T-cell (primary cell): ENCODE measurements at places on chromosomes 7 and 10.
A peak's percentile ranks its signal among the peaks of the same experiment; 100 is the strongest.

DNA sequence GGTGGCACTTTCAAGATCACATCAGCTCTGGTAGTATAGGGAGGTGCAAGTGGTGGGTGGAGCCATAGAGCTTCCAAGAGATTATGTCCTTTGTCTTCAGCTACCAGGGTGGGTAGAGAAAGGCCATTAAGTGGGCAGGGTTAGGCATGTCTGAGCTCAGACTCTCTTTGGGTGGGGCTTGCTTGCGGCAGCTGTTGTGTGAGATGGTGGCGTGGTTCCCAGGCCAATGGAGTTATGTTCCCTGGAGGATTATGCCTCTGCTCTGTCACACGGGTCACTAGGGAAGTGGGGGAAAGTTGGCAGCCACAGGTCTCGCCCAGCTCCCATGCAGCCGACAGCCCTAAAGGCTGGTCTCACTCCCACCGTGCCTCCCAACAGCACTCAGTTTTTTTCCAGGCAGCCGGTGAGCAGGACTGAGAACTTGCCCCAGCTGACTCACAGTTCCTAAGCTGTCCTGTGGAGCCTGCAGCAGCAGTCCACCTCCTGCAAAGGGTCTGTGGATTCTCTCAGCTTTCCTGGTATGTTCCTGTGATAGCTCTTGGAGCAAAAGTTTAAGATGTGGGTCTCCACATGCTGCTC is 459.0 kb downstream of the SH2D4B start:
- no peak for DNase-seq

- DNase-seq, result no peak
Measured at GRCh38 chr10:86779220-86780017, 23.0 kb downstream of the BMPR1A start.

- DNase-seq, result no peak
Measured at GRCh38 chr7:87874066-87874465, 2.1 kb downstream of the SLC25A40 start.

DNA sequence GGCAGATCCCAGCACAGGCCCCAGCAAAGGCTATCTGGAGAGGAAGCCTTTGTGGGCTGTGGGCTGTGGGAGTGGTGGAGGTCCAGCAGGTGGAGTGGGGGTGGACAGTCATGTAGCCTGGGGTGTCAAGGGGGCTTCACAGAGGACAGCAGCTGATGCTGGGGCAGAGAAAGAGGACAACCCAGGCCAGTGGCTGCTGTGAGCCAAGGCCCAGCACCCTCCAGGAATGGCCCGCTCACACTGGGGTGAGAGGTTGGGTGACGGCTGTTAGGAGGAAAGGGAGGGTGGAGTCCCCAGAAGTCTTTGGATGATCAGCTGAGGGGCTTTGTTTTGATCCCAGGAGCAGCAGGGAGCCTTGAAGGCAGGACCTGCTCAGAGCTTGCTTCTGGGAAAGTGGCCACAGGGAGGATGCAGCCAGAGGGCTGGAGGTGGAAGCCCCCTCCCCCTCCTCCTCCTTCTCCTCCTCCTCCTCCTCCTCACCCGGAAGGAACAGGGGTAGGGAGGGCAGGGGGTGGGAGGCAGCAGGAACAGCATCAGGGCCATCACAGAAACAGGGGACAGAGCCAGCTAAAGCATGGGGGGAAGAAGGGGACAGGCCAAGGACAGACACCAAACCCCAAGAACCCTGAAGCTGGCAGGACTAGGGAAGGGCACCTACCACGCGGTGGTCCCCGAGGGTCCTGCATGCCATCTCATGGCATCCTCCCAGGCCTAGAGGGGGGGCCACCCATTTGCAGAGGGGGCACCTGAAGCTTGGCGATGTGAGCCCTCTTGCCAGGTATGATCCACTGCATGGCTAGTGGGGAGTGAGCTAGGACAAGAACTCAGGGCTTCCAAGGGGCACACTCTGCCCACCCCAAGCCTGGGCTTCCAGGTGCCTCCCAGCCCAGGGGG is 144.9 kb downstream of the GRID1 start:
- no peak for DNase-seq

- no peak for DNase-seq
Measured at GRCh38 chr7:85595750-85596178, 408.9 kb upstream of the SEMA3D start.

- no peak for DNase-seq
Measured at GRCh38 chr10:110337906-110338305, 33.2 kb upstream of the SMNDC1 start.

DNA sequence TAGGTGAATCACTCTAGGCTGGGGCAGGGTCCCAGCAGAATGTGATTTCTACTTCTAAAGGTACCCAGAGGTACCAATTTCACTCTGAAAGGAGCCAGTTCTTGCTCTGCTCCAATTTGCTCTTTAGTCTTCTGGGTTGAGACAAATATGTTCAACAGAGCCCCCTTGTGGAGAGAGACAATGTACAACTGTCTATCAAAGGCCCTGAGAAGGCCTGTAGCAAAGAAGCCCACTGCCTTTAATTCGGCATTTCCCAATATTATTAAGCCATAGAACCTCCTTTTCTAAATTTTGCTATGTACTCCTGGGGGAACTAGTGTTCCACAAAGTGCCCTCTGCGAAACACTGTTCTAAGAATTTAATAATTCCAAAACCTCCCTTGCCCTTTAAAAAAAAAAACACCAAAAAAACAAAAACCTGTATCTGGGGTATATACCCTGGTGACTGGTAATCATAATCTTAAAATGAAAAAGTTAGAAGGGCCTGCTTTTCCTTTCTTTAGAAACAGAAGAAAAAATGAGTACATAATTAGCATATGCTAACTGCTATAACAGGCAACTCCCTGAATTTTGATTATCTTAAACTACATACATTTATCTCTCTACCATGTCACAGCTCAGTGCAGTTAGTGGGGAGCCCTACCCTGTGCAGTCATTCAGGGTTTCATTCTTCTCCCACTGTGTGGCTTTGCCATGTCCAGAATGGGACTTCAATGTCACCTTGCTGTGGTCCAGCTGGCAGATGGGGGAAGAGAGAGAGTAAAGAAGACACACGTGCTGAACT is 160.9 kb upstream of the BMPER start:
- DNase-seq, result no peak

DNA sequence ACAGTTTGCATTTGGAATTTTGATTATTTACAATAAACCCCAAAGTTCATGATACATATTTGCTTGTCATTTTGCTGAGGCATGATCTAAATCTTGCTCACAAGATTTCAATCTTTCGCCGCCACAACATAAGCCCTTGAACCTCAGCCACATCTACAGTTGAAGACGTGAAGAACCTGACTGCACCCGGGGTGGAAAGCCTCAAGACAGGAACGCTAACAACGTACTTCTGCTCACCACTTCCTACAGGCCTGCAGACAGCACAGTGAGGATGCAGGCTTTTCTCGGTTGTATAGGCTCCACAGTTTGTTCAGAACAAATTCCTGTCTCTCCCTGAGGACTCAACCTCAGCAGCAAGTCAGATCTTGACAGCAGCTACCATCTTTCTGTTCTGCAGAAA is 393.8 kb upstream of the PRKCQ start:
- peak; percentile 38 for DNase-seq

DNA sequence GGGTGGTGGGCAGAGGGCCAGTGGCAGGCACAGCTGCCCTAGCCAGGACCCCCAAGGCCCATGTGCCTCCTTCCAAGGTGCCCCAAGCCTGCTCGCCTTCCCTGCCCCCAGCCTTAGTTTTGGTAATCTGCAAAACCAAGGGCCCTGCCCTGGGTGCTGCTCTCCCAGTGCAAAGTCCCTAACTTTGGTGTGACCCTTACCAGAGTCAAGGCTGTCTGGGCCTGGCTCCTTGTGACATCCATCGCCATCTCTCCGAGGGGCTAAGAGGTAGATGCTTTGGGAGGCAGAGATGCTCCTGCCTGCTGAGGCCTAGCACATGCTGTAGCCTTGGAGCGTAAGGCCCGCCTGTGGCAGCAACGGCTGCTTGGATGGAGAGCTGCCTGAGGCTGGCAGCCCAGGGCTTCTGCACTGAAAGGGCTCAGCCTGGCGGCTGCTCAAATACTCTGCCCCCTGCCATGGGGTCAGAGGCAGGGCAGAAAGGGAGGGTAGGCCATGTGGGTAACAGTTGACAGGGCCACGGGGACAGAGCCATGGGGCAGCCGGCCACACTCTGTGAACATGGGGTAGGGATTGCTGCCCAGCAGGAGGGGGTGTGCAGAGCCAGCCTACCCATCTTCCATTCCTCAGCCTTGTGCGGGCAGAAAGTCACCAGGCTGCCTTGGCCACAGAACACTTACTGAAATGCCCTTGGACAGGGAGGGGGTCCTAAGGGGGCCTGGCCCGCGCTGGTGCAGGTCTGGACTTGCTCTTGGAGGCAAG is 17.9 kb upstream of the MYL7 start:
- DNase-seq, result no peak
